Mucosa of descending colon (tissue), 3 donors: ENCODE measurements at places on chromosomes 5 and 9. TPM values are rescaled to one million over a fixed set of nuclear protein-coding genes. Genes with fewer than 3 reads are reported as not detected.

LCN1 gene
- not detected for total RNA-seq

INSYN2B gene
- not detected for total RNA-seq

GPR151 gene
- not detected for total RNA-seq

EMB gene
- 4.2 TPM for total RNA-seq

PCDHA8 gene
- not detected for total RNA-seq

ELP1 gene
- 14.3 TPM for total RNA-seq

TMOD1 gene
- total RNA-seq, result 2.6 TPM

GRCh38 chr9:82254646-82255367 is 266.2 kb downstream of the SPATA31D1 start:
- no peak for DNase-seq

DNA sequence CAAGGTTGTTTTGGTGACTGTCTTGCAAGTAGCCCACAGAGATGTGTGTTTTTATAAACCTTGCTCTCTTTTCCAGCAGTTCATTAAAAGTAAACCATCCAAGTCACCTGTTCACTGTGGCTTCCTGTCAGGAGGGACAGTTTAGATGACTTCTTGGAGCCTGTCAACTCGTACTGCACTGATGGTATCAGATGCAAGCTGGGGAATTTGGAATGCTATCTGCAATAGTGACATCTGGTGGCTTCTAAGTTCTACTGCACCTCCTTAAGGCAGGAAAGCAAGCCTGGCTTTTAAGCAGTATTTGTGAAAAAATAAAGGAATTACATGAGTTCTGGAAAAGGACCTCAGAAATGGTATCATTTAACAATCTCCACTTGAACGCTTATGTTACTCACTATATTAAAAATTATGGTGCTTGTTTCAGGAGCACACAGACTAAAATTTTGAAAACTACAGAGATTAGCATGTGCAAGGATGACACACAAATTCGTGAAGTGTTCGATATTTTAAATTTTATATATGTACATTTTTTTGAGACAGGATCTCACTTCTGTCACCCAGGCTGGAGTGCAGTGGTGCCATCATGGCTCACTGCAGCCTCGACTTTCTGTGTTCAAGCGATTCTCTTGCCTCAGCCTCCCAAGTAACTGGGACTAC is 164.0 kb downstream of the TTC39B start:
- peak; percentile 12 for DNase-seq

GRCh38 chr9:89145097-89145496 is 33.5 kb downstream of the SHC3 start:
- no peak for DNase-seq

DNA sequence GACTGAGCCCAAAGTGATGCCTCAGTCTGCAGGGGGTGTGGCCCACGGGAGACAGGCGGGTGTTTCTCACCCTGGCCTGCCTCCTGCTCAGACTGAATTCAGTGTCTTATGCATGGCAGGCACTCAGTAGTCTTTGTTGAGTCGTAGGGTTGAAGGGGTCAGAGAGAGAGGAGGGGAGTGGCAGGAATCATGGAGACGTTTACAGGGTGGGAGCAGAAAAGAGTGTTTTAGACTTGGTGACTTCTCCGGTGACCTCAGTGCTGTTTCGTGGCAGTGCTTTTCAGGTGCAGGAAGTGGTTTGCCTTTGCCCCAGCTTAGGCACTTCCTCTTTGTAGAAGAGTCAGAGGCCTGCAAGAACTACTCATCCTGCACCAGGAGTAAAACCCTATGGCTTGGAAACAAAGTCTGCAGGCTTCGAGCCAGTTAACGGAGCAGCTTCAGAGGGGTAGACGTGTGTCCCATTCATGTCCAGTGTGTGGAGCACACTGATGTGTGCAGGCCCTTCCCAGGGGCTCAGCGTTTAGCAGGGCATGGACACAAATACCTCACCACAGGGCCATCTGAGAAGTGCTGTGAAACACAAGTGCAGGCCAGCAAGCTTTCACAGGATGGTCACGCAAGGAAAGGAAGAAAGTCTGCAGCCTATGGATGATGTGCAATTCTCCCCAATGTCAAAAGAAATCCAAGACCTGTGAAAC is 24.5 kb upstream of the SEMA4D start:
- DNase-seq, result no peak

DNA sequence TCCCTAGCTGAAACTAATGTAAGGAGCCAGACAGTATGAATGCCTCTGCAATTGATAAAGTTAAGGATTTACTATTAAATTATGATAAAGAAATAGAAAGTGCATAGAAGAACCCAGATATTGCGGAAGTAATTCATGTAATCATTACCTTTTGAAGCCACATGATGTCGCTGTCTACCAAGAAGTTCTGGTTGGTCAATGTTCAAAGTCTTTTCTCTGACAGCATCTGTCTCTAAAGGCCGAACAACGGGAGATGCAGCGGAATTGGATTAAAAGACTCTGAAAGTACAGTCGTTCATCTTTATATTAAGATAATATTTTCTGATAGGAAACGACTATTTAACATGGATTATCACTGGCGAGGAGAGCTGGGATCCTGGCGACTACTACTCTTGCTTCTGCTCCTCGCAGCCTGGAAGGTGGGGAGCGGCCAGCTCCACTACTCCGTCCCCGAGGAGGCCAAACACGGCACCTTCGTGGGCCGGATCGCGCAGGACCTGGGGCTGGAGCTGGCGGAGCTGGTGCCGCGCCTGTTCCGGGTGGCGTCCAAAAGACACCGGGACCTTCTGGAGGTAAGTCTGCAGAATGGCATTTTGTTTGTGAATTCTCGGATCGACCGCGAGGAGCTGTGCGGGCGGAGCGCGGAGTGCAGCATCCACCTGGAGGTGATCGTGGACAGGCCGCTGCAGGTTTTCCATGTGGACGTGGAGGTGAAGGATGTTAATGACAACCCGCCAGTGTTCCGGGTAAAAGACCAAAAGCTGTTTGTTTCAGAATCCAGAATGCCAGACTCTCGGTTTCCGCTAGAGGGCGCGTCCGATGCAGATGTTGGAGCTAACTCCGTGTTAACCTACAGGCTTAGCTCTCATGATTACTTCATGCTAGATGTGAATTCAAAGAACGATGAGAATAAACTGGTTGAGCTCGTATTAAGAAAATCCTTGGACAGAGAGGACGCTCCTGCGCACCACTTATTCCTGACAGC is at the start of gene PCDHA8:
Gene PCDHA8, plus strand, starts transcription at position 210 of the 985 bp plus-strand sequence. Its CDS starts 135 bp downstream, at position 345.
- no peak for DNase-seq

- DNase-seq, result no peak
Observed at GRCh38 chr9:129567842-129568559, 52.9 kb downstream of the C9orf50 start.

DNA sequence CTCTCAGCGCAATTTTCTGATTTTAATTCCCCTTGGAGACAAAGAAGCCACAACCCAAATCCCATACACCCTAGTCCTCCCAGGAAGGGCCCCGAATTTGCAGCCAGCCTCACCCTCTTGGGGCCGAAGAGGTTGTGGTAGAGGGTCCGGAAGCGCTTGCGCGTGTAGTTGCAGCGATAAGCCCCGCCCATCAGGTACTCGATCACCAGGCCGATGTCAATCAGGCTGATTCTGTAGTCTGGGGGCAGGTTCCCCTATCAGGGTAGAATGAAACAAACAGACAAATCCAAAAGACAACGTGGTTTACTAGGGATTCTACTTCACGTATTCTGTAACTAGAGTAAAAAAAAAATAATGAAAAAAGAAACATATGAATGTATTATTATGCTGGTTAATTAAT is 210.6 kb upstream of the KLF9 start:
- no peak for DNase-seq

DNA sequence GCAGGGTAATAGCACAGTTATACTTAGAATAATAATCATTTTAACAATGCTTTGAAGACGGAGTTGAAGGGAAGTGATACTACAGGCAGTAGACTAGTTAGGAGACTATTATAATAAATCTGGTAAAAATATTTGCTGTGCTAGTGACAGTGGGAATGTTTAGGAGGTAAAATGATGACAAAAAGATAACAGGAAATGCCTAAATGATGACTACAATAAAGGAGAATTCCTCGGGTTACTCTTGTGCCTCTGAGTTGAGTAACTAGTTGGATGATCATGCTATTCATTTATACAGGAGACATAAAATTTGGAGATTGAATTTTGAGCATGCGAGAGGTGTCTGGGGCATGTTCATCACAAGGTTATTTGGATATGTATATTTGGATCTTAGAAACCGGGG is 32.2 kb upstream of the PAM start:
- DNase-seq, result no peak

DNA sequence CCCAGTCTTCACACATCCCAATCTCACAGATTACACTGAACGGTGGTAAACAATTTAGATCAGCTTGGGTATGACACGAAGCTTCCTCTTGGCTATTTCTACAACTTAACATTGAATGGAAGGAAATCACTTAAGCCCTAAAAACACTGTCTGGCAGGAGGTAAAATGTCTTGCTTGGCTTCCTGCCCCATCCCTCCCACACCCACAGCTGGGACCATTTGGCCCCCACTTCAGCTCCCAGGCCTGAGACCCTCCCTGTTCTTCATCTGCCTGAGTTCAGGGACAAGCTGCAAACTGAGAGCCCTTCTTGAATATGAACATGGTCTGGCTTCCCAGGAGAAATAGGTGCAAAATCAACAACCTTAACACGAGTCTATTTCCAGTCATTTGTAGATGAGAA is 3.4 kb upstream of the COL15A1 start:
- no peak for DNase-seq

DNA sequence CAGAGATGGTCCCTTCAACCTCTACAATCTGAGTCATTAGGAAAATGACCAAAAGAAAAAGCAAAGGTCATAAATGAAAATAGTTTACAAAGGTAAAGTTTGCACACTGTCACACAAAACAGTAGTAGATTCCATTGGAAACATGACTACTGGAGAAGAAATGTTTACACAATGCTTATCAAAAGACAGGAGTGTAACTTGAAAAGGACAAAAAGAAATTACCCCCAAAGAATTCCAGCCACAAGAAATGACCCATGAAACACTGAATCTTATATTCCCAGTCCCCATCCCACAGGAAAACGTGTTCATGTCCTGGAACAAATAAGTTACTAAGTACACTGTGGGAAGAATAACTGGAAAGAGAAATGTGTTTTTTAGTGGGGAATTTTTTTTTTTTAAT is 385.1 kb downstream of the SEMA5A start:
- no peak for DNase-seq

DNA sequence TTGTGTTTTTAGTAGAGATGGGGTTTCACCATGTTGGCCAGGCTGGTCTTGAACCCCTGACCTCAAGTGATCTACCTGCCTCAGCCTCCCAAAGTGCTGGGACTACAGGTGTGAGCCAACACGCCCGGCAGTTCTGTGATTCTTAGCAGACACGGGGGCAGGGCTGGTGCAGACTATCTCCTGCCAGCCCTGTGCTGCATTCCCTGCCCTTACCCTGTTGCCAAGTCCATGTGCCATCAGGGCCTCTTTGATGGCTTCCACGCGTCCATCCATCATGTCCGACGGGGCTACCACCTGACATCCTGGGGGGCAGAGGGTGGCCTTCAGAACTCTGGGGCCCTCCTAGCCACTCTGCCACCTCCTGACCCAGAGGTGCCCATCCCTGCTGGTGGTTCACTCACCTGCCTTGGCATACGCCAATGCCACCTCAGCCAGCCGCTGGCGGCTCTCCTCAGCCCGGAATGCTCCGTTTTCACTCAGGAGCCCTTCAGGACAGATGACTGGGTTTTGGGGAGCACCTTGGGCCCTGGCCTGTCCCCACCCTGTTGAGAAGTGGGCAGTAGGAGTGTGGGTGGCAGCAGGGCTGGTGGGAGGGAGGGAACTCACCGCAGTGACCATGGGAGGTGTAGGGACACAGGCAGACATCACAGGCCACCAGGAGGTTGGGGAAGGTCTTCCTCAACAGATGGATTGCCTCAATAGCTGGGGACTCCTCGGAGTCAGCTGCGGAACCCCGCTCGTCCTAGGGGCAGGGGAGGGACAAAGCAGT is 10.7 kb downstream of the ALAD start:
- peak; percentile 38 for DNase-seq

DNA sequence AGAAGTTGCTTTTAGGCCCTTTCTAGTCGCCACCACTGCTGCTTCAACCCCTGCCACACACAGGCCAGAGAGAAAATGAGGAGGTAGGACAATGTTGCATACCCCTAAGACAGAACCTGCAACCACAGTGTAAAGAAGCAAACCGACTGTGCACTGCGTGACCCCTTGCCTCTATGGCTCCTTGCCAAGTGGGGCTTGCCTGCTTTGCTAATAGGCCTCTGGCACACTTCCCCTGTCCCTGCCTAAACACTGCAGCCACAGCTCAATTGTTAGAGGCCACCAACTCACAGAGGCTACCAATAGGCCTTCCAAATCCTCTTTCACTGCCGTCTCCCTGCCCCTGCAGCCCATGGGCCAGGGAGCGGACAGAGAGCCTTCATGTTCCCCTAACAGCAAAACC is 280.1 kb downstream of the CDH10 start:
- no peak for DNase-seq

DNA sequence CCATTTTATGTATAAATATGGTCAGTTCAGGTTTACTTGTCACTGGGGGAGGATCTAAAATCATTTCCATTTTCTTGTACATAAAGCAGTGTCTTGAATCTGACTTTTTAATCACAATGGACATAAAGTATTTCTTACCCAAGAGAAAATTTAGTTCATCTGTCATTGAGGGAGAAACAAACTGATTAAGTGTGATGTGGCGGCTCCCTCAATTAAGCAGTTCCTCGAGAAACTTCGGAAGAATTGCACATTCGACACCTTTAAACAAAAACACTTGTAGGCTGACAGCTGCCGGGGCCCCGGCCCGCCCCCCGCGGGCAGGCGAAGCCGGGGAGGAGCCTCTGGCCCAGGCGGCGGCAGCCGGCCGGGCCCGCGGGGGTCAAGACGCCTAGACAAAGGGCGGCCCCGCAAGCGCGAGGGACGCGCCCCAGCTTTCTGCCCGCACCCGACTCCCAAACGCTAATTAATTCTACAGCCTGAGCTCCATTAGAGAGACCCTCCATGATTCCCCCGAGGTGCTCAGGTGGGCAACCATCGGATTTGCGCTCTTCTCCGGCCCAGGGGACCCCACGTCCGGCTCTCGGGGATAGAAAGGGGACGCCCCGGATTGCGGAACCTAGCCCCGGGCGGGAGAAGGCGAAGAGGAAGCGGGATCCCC is 750 bp downstream of the TRIM36 start:
- peak; percentile 53 for DNase-seq

GRCh38 chr9:89422151-89422975 is 75.5 kb downstream of the SEMA4D start:
- peak; percentile 52 for DNase-seq

DNA sequence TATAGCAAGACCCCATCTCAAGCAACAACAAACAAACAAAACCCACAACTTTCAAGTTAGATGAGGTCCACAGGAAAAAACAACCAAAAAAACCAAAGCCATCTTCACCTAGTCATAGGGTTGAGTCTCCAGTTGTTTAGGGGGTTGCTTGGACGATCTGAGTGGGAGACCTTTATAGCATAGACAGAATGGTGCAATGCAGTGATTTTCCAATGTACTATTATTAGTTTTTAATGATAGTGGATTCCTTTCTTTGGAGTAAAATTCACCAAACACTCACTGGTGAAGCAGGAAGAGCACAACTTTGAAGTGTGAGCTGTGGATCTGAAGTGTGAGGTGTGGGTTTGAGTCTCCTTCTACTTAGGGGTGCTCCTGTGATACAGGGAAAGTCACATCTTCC is 67.0 kb upstream of the KLF9 start:
- DNase-seq, result no peak
